Stimulated activated naive B cell treated with anti-CD40 and anti-IgM and Interleukin-4, amounts not matched to agents 10 μg/mL and 1 μg/mL and 100 μg/mL, for 72 hours (primary cell): ENCODE measurements at places on chromosomes 7 and 10.

- DNase-seq: peak; percentile 4
Observed at GRCh38 chr10:111756217-111757061, 427.1 kb downstream of the GPAM start.

DNA sequence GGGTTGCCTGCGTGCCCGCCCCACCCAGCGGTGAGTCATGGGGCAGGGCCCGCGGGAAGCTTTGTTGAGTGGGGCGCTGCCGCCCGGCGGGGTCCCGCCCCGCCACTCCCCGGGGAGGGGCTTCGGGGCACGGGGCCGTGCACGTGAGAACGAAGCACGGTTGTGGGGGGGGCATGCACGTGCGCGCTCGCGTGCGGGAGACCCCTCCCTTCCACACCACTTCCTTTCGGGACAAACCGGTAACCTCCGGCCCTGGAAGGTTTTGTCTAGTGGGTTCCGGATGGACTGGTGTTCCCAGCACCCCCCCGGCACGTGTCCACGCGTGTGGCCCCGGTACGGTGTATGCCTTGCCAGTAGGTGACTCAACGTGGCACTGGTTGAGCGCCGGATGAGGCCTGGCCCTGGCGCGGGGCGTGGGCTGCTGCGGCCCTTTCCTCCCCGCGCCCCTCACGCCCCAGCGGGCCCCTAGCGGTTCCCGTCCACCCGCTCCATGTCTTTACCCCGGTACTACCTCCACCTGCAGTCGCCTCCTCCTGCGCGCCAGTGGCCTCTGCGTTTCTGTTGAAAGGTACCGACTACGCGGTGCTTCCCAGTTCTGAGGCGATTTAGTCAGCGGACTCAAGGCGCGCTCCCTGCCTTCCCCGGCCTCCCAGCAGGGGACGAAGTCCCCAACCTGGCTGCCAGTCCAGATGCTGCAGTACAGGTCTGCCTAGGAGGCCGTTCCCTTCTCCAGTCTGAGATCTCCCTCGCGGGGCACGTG is 3.1 kb downstream of the ADIRF start:
- DNase-seq: peak; percentile 76

DNA sequence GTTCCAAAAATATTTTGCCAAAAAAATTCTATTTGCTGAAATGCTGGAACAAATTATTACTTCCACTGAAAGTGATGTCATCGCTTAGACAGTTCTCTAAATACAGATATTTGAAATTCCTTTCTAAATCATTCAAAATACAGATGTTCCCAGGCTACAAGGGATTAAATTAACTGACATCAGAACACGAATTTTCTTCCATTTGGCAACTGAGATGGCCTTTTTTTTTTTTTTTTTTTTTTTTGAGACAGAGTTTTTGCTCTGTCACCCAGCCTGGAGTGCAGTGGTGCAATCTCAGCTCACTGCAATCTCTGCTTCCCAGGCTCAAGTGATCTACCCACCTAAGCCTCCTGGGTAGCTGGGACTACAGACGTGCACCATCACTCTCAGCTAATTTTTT is 57.0 kb downstream of the P4HA1 start:
- no peak for DNase-seq

GRCh38 chr10:132599732-132600131 is 62.1 kb downstream of the INPP5A start:
- no peak for DNase-seq

GRCh38 chr10:36469585-36469984 is 655.8 kb upstream of the ANKRD30A start:
- DNase-seq: no peak
